PC-9 (cell line): ENCODE measurements at places on chromosomes 5 and 9.
A peak's percentile ranks its signal among the peaks of the same experiment; 100 is the strongest.

DNA sequence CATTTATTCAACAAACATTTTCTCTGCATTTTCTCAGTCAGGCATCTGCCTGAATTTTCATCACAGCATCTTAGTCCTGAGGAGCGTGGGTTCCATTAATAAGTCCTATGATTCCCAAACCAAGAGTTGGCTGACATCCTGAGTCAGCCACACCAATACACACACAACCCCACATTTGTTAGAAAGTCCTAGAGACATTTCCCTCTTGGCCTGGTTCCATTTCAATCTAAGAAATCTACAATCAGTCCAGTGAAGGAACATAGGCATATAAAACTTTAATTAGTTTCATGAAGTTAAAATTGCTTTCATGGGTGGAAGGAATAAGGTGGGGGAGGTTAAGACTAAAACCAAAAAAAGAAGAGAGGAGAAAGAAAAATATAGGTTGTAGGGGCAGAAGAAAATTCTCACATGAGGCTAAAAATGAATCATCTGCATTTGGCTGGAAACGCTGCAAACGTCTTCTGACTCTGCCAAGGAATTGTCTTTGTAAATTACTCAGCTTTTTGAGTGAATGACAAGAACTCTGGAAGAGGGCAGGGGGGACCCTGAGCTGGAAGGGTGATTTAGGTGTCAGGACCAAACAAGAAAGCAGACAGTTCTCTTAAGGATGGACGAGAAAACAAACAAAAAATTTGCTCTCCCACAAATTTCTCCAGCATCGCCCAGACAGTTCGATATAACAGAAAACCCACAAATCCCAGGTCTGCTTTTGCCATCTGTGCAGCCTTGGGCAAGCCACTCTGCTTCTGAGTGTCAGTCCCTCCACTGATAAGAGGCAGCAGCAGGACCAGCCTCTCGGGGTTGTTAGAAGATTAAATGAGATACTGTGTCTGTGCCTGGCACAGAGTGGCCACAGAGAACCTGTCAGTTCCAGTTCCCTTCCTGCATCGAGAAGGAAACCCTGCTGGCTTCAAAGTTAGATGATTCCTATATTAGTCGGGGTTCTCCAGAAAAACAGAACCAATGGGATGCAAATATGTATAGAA is 289.7 kb downstream of the CDK5RAP2 start:
- no peak for DNase-seq

- no peak for DNase-seq
Observed at GRCh38 chr9:121499177-121499426, 542 bp downstream of the GGTA1 start.

- DNase-seq = peak; percentile 61
Observed at GRCh38 chr5:119411361-119412278, 40.7 kb upstream of the HSD17B4 start.

DNA sequence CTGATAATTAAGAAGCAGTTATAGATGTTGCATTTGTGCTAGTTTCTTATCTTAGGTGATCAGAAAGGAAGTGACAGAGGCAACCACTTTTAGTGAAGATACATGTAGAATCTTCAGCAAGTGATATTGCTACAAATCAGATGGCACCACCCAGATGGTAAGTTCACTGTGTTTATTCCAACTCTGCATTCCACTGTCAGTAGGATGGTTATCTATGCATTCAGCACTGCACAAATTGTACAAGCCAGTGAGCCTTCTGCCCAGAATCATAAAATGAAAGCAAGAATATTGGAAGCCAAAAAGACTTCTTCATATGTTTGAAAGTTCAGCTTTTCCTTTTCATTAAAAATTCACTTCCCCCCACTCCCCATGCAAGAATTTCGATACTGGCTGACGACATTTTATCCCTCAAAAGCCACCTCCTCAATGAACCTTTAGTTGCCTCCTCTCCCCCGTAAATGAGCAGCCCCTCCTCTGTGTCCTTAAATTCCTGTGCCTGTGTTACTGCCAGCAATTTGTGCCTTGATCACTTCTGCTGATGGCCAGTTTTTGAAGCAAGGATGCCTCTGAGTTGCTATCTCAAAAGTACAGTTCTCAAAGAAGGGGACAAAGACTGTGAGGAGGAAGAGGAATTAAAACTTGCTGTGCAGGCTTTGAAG is 91.6 kb downstream of the ZSWIM6 start:
- DNase-seq = no peak

- no peak for DNase-seq
Observed at GRCh38 chr5:106324356-106324755, 1346.4 kb downstream of the EFNA5 start.

DNA sequence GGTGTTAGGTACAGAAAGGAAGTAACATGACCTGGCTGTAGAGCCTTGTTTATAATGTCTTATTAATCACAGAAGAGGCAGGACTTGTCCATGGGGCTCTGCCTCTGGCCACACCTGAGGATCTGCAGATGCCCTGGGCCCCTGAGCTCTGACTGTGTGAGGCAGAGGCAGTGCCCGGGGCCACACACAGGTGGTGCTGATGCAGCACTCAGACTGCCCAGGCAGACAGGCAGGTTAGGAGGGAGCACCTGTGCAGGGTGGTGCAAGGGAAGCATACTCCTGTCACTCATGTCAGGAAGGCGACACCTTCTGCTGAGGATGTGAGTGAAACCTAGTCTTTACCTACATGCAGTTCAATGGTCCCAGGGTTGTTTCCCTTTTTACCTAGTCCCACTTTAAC is 88.7 kb downstream of the CFAP90 start:
- DNase-seq = no peak

DNA sequence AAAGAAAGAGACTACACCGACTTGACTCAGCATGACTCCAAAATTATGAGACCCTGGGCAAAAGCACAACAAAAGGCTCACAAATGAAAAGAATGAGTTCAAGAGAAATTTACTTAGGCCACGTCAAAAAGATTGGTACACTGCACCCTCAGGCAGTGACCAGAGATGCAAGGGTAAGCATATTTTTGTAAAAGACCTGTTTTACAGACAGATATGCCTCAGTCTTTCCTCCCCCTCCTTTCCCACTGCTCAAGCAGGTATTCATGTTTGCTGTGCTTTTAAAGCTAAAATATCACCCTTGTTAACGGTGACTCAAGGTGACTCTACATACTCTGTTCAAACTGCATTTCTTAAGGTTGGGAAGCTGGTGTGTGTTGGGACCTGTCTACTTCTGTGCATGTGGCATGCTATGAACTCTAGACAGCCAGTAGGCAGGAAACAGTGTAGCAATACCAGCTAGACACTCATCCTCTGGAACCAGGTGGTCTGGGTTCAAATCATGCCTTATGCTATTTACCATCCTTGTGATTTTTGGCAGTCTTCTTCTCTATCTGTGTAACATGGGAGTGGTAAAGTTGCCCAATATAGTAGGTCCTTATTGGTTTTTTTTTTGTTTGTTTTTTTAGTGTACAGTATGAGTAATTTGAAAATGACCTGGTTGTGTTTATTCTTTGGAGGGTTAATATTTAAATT is 98.7 kb downstream of the TLE4 start:
- no peak for DNase-seq

DNA sequence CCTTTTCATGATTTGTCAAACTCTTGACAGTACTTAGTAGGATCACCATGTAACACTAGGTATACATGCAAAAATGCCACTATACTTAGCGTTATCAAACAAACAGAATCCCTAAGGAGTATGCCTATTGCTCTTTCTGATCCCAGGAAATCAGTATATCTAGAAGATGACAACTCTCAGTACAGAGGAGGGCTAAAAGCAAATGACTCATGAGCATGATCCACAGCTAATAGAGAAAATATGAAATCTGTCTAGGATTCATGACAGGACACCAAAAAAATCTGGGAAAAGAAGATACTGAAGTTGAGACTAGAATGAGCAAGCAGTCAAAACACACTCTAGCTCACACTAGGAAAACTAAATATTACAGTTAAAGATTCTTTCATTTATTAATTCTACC is 89.2 kb downstream of the RAPGEF6 start:
- no peak for DNase-seq

- DNase-seq = no peak
Observed at GRCh38 chr5:134609232-134609851, 23.3 kb downstream of the SAR1B start.

DNA sequence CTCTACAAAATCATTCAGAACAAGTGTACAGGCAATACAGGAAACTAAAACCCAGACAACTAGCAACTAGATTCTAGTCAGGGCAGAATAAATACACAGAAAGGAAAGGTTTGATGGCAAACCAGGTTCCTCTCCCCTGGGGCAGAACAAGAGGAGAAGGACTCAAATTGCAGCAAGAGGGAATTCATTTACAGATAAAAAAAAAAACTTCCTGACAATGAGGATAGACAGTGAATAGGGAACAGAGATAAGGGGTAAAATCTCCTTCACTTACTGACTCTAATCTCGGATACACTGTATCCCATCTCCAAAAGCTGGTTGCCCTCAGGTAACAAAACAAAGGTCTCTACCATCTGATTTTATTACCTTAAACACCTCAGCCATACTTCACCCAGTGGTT is 244.0 kb downstream of the SEC61B start:
- no peak for DNase-seq

DNA sequence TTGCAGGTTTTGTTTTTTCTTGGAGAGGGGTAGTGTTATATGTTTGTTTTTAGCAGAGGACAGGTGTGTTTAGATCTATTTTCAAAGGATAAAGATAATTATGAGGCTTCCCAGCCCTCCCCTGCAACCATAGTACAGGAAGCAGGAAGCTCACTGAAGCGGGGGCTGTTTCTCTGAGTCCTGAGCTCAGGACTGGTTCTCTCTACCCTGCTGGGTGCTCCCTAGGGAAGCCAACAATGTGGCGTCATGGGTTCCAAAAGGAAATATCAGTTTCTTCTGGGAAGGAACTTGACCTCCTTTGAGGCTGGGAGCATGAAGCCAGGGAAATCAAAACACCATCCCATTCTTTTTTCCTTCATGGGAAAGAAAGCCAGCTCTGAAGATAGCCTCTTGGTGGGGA is 62.2 kb downstream of the RAD23B start:
- no peak for DNase-seq

DNA sequence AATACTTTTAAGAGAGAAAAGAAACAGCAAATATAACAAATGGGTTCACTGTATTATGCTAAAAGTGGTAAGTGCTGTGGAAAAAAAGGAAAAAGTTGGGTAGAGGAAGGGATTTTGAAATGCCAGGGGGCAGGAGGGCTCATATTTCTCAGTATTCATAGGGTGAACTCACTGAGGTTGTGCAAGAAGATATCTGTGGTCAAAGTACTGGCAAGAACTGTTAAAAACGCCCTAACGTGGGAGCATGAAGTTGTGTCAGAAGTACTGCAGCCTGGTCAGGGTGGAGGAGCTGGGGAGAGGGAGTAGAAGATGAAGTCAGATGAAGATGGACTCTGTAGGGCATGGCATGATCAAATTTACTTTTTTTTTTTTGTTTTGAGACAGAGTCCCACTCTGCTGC is 31.2 kb upstream of the SLC28A3 start:
- peak; percentile 35 for DNase-seq

DNA sequence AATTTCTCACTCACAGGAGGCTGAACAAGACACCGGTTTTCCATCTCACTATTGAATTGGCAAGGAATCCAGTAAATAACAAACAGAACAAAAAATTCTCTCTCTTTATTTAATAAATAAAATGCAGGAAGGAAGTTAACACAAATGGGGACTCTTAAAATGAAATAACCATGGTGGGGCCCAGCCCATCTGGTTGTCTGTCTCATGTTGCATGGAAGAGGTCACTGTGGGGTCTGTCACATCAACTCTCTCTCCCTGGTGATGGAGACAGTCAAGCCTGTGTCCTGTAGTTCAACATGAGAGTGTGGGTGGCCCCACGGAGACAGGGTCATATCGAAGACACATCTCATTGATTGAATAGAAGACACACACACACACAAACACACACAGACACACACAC is 297.7 kb downstream of the IRX2 start:
- no peak for DNase-seq

GRCh38 chr5:65938256-65938655 is 11.9 kb downstream of the ERBIN start:
- no peak for DNase-seq
